ENCODE measurements at places on chromosomes 11 and 22.

- DNase-seq = no peak
Measured at GRCh38 chr11:35404388-35404775, 15.0 kb downstream of the SLC1A2 start.

GRCh38 chr11:72406540-72407527 lies 27.5 kb downstream of the CLPB start:
- no peak for DNase-seq

GRCh38 chr11:47248304-47248663 lies 330 bp downstream of the ACP2 start:
- DNase-seq = no peak

DNA sequence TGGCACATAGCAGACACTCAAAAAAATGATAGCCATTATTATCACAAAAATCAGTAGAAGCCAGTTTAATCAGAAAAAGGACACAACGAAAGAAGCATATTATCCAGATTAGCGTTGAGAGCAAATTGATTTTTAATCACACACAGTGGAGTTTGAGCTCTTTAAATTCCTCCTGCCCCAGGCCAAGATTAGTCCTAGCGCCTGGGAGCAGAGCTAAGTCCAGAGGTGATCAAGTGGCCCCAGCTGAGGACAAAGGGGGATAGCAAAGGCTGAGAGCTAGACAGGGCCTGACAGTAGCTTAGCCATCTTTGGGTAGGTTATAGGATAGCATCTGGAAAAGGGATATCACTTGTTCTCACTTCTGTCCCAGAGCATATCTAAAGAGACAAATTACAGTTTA lies 133.6 kb downstream of the NXPE2 start:
- DNase-seq = no peak

DNA sequence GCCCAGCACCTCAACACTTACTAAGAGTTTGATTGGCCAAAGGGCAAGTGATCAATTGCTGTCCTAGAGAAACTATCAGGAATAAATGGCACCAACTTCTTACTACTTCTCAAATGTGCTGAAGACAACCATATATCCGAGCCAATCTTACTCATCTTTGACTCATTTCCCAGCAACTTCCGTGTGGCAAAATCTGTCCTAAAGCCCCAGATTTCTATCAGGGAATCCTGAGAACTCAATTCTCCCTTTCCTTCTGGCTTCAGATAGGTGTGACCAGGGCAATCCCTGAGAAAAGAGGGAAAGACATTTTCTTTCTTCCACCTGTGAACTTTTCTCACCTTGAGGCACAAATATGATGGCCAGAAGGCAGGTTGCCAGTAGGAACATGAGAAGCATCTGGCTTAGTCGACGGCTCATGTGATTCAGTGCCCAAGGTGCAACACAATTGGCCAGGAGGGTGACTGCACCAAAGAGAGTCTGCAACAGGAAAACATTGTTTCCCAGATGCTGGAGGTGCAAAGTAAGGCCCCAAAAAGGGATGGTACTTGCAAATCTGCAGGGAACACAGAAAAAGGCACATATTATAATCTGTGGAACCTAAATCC lies 21.8 kb upstream of the SLC22A24 start:
- no peak for DNase-seq

- DNase-seq = no peak
Measured at GRCh38 chr11:27212248-27212780, 150.7 kb downstream of the CCDC34 start.

DNA sequence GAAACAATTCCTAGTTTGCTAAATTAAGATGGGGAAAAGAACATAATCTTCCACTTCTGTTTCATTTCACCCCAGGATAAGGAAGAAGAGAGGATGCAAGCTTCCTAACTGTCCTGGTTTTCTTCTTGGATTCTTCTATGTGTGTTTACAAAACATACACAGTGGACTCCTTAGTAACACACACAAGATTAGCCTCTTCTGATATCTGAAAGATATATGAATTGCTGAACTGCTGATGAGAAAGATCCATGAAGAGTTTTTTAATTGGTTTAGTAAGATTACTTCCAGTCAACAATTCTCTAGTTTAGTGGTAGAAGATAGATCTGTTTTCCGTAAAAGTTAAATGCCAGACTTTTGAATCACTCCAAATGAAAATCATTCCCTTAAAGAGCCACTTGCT lies 86.8 kb downstream of the WT1 start:
- no peak for DNase-seq

DNA sequence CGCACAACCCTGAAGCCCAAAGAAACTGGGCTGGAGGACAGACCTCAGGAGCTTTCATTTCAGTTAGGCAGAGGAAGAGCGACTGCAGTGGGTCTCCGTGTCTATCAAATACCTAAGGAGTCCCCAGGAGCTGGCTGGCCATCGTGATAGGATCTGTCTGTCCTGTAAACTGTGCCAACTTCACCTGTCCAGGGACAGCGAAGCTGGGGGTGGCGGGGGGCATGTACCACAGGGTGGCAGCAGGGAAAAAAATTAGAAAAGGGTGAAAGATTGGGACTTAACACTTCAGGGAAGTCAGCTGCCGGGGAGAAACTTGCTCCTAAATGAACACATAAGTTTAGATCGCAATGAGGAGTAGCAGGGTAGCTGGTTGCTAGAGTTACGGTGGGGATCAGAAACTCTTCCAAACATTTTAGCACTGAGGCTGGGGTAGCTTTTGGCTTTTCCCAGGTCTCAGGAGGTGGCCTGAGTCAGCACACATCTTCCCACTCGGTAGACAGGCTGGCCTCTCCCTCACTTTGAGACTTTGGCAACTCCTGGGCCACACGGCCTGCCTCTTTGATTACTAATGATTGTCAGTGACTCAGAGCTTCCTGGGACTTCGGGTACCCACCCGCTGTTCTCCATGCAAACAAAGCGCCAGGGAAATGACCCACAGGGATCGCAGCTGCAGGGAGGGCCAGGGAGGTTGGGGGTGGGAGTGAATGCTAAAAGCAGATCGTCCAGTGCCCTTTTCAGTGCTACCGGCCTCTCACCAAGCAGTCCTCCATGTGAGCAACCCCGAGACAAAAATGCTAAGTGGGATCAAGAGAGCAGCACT lies 2.9 kb upstream of the MTFP1 start:
- DNase-seq = peak; percentile 16

DNA sequence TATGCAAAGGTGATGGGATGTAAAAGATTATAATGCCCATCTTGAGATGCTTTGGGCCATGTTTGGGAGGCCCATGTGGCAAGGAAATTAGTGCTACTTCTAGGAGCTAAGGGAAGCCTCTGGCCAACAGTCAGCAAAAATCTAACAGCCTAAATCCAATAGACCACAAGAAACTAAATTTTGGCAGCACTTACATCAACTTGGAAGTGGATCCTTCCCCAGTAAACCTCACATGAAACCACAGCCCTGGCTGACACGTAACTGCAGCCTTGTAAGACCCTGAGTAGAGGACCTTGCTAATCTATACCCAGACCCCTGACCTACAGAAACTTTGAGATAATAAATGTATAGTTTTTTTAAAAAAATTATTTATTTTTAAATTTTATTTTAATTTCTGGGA lies 13.1 kb upstream of the GRK3 start:
- no peak for DNase-seq

DNA sequence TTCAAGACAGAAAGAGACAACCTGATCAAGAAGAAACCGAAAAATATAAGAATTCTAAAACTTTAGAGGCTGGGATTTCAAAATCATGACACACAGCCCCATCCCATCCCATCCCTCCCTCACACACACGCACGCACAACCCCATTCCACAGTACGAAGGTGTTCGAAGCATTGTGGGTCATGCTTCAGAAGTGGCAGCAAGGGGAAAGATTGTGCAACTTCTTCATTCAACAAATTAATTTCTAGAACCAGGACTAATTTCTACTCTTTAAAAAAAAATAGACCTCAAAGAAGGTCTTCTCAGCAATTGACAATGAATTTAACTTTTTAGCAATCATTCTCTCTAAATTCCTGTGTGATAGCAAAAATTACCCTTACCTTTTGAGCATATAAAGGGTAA lies 867 bp downstream of the SPA17 start:
- no peak for DNase-seq

- no peak for DNase-seq
Measured at GRCh38 chr22:28444659-28445058, 235.0 kb downstream of the TTC28 start.

- DNase-seq = no peak
Measured at GRCh38 chr11:41996533-41996932, 537.1 kb upstream of the LRRC4C start.

DNA sequence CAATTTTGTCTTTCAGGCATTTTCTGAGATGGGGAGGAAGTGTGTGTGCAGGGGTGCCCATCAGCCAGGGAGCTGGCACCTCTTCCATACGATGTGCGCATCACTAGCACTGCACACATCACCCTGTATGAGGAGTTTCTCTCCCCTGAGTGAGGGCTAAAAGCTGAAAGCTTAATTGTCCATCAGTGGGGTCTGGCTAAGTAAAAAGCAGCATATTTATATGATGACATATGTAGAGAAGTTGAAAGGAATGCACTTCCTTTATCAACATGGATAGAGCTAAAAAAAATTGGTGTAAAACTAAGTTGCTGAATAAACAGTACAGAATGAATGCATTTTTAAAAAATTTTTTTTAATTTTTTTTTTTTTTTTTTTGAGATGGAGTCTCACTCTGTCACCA lies 4.0 kb downstream of the VSTM5 start:
- no peak for DNase-seq

- DNase-seq = no peak
Measured at GRCh38 chr11:134030853-134031252, 38.0 kb upstream of the JAM3 start.

DNA sequence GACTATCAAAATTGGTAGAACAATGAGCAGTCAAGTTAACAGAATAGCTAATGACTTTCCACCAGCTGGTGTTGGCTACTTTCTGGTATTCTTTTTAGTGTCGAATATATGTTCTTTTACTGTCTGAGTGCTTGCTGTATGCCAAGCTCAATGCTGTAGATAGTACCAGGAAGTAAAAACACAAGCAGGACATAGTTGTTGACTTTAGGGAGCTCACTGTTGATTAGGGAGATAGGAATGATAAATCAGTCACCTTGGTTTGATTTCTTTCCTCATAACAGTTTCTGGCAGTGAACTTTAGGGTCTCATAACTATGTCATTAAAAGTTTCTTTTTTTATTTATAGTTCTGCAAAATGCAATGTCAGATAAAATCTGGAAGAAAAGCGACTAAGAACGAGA lies 9.0 kb downstream of the HMGXB4 start:
- DNase-seq = no peak

GRCh38 chr11:1207401-1208143 lies 15.3 kb upstream of the MUC5B start:
- no peak for DNase-seq

DNA sequence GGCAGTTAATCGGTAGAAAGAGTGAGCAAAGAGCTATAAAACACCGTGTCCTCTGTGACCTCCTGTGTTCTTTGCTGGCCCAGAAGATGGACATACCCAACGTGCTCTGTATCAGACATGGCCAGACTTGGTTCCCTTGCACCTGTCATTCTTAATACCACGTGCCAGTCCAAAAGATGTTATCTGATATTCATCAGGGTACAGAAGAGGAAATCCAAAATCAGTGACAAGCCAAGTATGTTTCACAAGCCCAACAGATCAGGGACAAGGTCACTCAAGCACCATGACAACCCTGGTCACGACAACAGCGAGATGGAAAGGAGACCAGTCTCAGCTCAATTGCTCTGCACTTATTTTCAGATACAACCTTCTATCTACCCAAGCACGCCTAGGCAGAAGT lies 3.4 kb downstream of the LRP4 start:
- DNase-seq = no peak

DNA sequence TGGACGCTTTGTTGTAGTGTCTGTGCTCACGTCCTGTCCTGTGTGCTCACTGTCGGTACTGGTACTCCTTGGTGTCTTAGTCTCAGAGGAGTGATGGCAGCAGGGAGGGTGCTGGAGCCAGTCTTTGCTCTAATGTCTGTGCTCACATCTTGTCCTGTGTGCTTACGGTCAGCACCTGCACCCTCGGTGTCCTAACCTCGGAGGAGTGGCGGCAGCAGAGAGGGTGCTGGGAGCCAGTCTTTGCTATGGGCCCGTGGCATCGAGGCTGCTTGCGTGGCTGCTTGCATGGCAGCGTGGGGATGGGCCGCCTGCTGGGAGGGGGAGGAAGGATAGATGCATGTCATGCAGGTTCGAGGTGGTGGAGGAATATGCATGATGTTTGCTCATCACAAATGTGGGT lies 12.7 kb downstream of the IGHMBP2 start:
- DNase-seq = no peak

- DNase-seq = no peak
Measured at GRCh38 chr22:20545681-20546521, 38.5 kb downstream of the MED15 start.

DNA sequence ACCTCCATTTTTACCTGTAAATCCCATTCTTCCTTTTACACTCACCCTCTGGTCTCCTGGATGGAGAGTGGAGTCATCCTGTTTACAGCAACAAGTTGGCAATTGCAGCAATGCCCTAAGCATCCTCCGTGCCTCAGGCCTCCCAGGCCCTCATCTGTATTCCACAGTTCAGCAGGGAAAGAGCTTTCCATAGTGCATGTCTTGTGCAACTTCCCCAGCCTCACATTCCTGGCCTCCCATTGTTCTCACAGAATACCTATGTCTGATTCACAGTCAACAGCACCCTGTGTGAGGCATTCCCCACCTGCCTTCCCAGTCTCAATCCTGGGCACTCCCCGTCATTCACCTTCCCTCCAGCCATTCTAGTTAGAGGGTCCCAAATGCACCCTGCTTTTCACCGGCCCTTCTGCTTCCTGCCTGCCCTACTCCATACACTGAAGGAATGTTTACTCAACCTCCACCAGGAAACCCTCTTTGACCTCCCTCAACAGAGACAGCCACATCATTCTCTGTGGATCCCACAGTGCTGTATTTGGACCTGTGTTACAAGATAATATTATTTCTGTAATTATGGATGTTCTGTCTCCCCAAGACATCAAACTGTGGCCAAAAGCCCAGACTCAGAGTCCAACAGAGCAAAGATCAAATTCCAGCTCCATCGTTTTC lies 405.7 kb downstream of the BUD13 start:
- DNase-seq = no peak

DNA sequence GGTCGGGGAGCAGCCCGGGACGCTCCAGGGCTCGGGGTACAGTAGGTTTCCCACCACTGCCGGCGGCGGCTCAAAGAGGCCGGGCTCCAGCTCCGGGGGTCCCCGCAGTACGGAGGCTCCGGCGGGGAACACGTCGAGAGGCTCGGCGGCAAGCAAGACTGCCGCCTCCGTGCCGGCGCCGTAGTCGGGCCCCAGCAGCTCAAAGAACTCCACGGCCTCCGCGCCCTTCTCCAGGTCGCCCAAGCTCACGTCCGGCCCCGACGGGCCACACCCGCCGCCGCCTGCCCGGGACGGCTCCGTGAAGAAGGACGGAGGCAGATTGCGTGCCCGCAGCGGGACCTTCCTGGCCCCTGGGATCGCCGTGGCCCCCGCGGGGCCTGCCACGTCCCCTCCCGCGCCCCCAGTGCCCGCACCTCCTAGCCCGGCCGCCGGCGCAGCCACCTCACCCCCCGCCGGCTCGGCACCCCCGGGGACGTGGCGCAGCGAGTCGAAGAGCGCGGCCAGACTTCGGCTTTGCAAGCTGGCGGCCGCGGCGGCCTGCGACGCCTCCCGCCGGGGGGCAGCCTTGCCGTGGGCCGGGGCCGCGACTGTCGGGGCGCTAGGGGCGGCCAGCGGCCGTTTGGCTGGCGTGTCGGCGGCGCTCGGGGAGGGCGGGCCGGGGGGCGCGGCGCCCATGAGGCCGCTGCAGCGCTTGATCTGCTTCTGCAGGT lies 775 bp downstream of the FAM181B start:
- DNase-seq = no peak

GRCh38 chr11:69014084-69014851 lies 1.2 kb upstream of the MRGPRF start:
- no peak for DNase-seq

- DNase-seq = no peak
Measured at GRCh38 chr11:112318184-112318591, 57.5 kb upstream of the PLET1 start.

Data from stimulated activated CD4-positive, alpha-beta T cell treated with anti-CD3 and anti-CD28 coated beads, Interleukin-1b, Interleukin-23, amount 100 ng/mL, for 1 hour (primary cell).